NCI-H460 (cell line): ENCODE measurements at places on chromosomes 13 and 19. TPM values are rescaled to one million over a fixed set of nuclear protein-coding genes. Genes with fewer than 3 reads are reported as not detected.

Gene MIR17HG
- 9.8 and 13.6 TPM in 2 replicates for total RNA-seq

Gene DZIP1
- total RNA-seq = 0.87 and 1.3 TPM in 2 replicates

Gene HSPB6
- total RNA-seq = 3.7 and 6.7 TPM in 2 replicates

Gene BRSK1
- total RNA-seq = 3.8 and 5.7 TPM in 2 replicates

Gene ZNF813
- total RNA-seq = not detected in 2 replicates

Gene SOX21
- 0.09 TPM in 1 of 2 replicates, not detected in the other for total RNA-seq

Gene ZNF723
- total RNA-seq = not detected in 2 replicates

Gene ZNF284
- 2.0 and 2.2 TPM in 2 replicates for total RNA-seq

Gene KCNN1
- 0.10 TPM in 1 of 2 replicates, not detected in the other for total RNA-seq

Gene ANGPTL8
- not detected in 2 replicates for total RNA-seq

Gene ZNF880
- 0.35 and 1.1 TPM in 2 replicates for total RNA-seq

Gene PCDH9
- total RNA-seq = 2.8 and 3.0 TPM in 2 replicates

Gene OLFM2
- 1.0 and 1.6 TPM in 2 replicates for total RNA-seq

Gene ATXN8OS
- total RNA-seq = not detected in 2 replicates

Gene COL4A1
- total RNA-seq = 5.9 and 7.3 TPM in 2 replicates

Gene CCL25
- not detected in 2 replicates for total RNA-seq

Gene PRSS57
- total RNA-seq = not detected in 2 replicates

Gene PNMA8A
- not detected in 2 replicates for total RNA-seq

Gene NUMBL
- 9.8 and 10.8 TPM in 2 replicates for total RNA-seq

Gene RNF17
- not detected in 2 replicates for total RNA-seq

Gene KIR2DL1
- not detected in 2 replicates for total RNA-seq

Gene ZNF433
- total RNA-seq = not detected in 2 replicates

Gene NKG7
- not detected in 2 replicates for total RNA-seq

Gene SPTBN4
- 0.82 and 2.8 TPM in 2 replicates for total RNA-seq

Gene CEACAM8
- total RNA-seq = not detected in 2 replicates

Gene ACP7
- total RNA-seq = 0.12 and 0.32 TPM in 2 replicates

Gene NLRP7
- not detected in 2 replicates for total RNA-seq

Gene ZNF571
- 3.4 and 4.1 TPM in 2 replicates for total RNA-seq

Gene NTN5
- not detected in 2 replicates for total RNA-seq

Gene TRPM4
- 2.8 and 3.9 TPM in 2 replicates for total RNA-seq

Gene GPC5
- total RNA-seq = 0.07 and 0.23 TPM in 2 replicates

Gene ZNF442
- total RNA-seq = not detected in 2 replicates

Gene CFD
- 9.2 and 14.1 TPM in 2 replicates for total RNA-seq

Gene URAD
- not detected in 2 replicates for total RNA-seq

Gene ZNF256
- not detected in 2 replicates for total RNA-seq

Gene TMEM161A
- total RNA-seq = 38.7 and 44.9 TPM in 2 replicates

Gene CACNG6
- total RNA-seq = 4.6 and 4.9 TPM in 2 replicates

Gene CNMD
- not detected in 2 replicates for total RNA-seq

Gene MYO1F
- 0.15 and 0.23 TPM in 2 replicates for total RNA-seq

Gene ERICH4
- total RNA-seq = not detected in 2 replicates

Gene GJB6
- not detected in 2 replicates for total RNA-seq

Gene ZNF439
- total RNA-seq = not detected in 2 replicates
